ENCODE measurements at places on chromosomes 3 and 15. TPM values are rescaled to one million over a fixed set of nuclear protein-coding genes. Genes with fewer than 3 reads are reported as not detected.
A peak's percentile ranks its signal among the peaks of the same experiment; 100 is the strongest.

Gene TRH
- not detected for total RNA-seq

Gene CHRNA7
- total RNA-seq, result 2.6 TPM

Gene GOLGA6A
- total RNA-seq, result not detected

Gene DUSP7
- 2.6 TPM for total RNA-seq

Gene CTXN2
- 0.52 TPM for total RNA-seq

DNA sequence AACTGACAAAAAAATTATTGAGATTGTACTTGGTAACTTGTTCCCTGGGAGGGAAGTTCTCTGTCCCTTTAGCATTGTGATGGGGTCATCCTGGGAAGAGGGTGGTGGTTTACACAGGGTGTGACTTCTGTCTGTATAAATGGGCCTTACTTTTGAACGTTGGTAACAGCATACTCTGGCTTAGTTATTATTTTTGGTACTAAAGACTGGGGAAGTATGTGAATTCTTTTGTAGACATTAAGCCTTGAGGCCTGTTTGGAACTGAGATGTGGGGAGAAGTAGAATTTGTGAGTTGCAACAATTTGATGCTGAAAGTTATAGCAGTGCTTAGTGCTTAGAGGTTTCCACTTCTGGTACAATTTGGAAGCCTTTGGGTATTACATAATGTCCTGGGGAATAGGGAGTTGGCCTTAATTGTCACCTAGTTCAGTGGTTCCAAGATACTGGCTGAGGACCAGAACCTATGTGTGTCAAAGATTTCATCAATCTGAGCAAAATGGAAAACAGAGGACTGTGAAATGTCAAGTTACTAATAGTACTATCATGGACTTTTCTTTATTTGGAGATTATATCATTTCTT lies 15.9 kb downstream of the TLNRD1 start:
- no peak overlapping the region for H3K4me3 ChIP-seq
- H3K27me3 ChIP-seq, result no peaks in the 10 kb centered on the region
- H3K36me3 ChIP-seq, result no peaks in the 10 kb centered on the region

DNA sequence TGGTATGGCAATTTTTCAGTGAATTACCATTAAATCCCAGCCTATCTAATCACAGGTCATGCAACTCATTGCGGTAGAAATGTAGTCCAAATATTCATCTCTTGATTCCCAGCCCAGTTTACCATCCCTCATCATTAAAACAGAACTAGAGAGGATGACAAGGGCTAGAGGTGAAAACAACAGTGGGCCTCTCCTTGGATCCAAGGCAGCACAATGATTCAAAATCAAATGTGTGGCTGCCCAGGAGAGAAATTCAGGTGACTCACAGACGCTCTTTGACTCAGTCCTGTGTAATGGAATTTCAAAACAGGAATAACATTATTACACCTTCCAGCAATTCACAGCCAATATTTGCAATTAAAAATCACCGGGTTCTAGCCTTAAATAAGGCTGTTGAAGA lies 246.5 kb downstream of the TBL1XR1 start:
- peaks cover 6% of the 10 kb centered on the region for H3K4me1 ChIP-seq
- no peaks in the 10 kb centered on the region for H3K27me3 ChIP-seq
- H3K27ac ChIP-seq, result no peak overlapping the region
- DNase-seq, result no peak

DNA sequence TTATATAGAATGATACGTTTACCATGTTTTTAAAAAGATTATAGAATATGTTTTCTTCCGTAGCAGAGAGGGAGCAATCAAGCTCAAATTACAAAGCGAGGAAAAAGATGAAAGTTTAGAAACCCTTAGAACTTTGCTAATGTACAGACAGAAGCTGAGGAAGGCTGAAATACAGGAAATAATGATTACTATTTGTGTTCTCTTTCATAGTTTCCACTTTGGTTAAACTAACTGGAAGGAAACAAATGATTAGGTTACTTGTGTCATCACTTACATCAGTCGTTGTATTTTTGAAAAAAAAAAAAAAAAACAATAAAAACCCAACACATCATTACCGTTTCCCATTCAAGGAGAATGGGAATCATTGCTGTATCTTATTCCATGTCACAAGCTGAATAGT lies 337.8 kb upstream of the CBLB start:
- H3K27me3 ChIP-seq, result no peaks in the 10 kb centered on the region
- H3K4me1 ChIP-seq, result no peaks in the 10 kb centered on the region
- no peak overlapping the region for H3K4me3 ChIP-seq
- H3K36me3 ChIP-seq, result no peaks in the 10 kb centered on the region
- DNase-seq, result no peak

DNA sequence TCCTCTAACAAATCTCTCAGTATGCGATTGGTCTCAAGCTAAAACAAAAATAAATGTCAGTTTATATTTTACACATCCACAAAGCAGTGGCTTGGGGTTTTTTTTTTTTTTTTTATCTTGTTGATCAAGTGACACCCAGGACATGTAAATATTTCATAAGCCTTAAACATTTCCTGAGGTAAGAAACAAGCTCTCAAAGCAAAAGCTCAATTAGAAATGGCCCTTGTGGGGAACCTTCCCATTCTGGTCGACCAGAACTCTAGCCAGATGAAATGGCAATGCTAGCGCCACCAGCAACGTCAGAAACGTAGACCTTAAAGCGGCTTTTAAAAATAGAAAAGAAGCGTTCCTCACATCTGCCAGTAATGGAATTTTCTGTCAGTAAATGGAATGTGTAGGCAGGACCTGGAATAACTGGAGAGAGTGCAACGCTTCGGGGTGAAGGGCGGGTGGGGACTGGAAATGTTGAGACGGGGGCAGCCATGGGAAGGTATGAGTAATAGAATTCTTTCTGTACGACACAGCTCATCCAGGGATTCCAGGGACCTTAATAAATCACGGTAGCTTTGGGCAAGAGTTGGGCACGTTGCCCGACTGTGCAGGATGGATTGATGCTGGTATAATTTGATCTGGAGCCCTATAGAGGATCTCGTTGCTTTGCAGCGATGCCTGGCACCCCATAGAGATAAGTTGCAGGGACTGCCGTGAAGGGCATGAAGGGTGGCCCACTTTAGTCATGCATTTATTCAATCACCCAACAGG lies 44.4 kb downstream of the BTD start:
- H3K27me3 ChIP-seq, result no peaks in the 10 kb centered on the region
- no peak overlapping the region for H3K4me3 ChIP-seq
- H3K27ac ChIP-seq, result peak overlapping the region; percentile 85
- no peak for DNase-seq
- H3K4me1 ChIP-seq, result peaks cover 24% of the 10 kb centered on the region

GRCh38 chr3:127299276-127299675 lies 11.4 kb upstream of the PRR20G start:
- H3K27ac ChIP-seq, result no peak overlapping the region
- peaks cover 4% of the 10 kb centered on the region for H3K4me1 ChIP-seq
- H3K36me3 ChIP-seq, result no peaks in the 10 kb centered on the region
- DNase-seq, result no peak

- no peak overlapping the region for H3K4me3 ChIP-seq
- no peaks in the 10 kb centered on the region for H3K36me3 ChIP-seq
- H3K4me1 ChIP-seq, result peaks cover 52% of the 10 kb centered on the region
- DNase-seq, result no peak
- H3K27me3 ChIP-seq, result peaks cover 51% of the 10 kb centered on the region
These were observed 4.1 kb upstream of the EOMES start for GRCh38 chr3:27726240-27726639.

- no peak overlapping the region for H3K27ac ChIP-seq
- no peak overlapping the region for H3K4me3 ChIP-seq
- no peak for DNase-seq
- no peaks in the 10 kb centered on the region for H3K27me3 ChIP-seq
- H3K36me3 ChIP-seq, result no peaks in the 10 kb centered on the region
These were observed 32.9 kb upstream of the RFTN1 start for GRCh38 chr3:16546186-16547010.

GRCh38 chr15:89143503-89144162 lies 55.4 kb downstream of the ABHD2 start:
- H3K27ac ChIP-seq, result peak overlapping the region; percentile 40
- no peak for DNase-seq
- no peaks in the 10 kb centered on the region for H3K27me3 ChIP-seq
- no peaks in the 10 kb centered on the region for H3K36me3 ChIP-seq

- no peaks in the 10 kb centered on the region for H3K27me3 ChIP-seq
- no peaks in the 10 kb centered on the region for H3K4me1 ChIP-seq
- no peak for DNase-seq
- H3K4me3 ChIP-seq, result no peak overlapping the region
- H3K36me3 ChIP-seq, result no peaks in the 10 kb centered on the region
- H3K27ac ChIP-seq, result no peak overlapping the region
These were observed 233.4 kb downstream of the FEZF2 start for GRCh38 chr3:62139957-62140356.

- H3K27me3 ChIP-seq, result no peaks in the 10 kb centered on the region
- H3K4me1 ChIP-seq, result peaks cover 52% of the 10 kb centered on the region
- no peaks in the 10 kb centered on the region for H3K36me3 ChIP-seq
- no peak overlapping the region for H3K4me3 ChIP-seq
- H3K27ac ChIP-seq, result peak overlapping the region; percentile 8
- peak; percentile 55 for DNase-seq
These were observed 103.1 kb downstream of the LRIG1 start for GRCh38 chr3:66397745-66398144.

DNA sequence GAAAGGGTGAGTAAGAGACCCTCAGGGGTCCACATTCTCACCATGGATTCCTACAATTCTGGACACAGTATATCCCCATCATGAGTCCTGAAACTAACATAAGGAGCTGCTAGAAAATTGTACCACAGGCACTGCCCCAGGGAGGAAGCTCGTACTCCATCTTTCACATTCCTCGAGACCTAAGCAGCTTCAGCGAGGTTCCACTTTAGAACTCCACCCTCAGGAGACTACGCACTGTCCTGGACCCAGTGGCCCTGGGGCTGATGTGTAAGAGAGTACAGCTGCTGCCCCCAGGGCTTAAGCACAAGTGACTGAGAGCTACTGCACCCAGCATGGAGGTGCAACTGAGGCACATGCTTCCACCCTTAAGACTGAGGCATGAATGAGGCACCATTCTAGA lies 352.5 kb downstream of the ZNF385D start:
- H3K27me3 ChIP-seq, result no peaks in the 10 kb centered on the region
- DNase-seq, result no peak
- H3K4me3 ChIP-seq, result no peak overlapping the region
- no peak overlapping the region for H3K27ac ChIP-seq

- H3K4me1 ChIP-seq, result peaks cover 17% of the 10 kb centered on the region
- no peaks in the 10 kb centered on the region for H3K27me3 ChIP-seq
- no peak overlapping the region for H3K27ac ChIP-seq
- H3K4me3 ChIP-seq, result no peak overlapping the region
These were observed 4.2 kb downstream of the HMCES start for GRCh38 chr3:129282727-129283327.

- no peak overlapping the region for H3K4me3 ChIP-seq
- H3K27me3 ChIP-seq, result no peaks in the 10 kb centered on the region
- no peak overlapping the region for H3K27ac ChIP-seq
These were observed 32.9 kb upstream of the APOD start for GRCh38 chr3:195616681-195617080.

DNA sequence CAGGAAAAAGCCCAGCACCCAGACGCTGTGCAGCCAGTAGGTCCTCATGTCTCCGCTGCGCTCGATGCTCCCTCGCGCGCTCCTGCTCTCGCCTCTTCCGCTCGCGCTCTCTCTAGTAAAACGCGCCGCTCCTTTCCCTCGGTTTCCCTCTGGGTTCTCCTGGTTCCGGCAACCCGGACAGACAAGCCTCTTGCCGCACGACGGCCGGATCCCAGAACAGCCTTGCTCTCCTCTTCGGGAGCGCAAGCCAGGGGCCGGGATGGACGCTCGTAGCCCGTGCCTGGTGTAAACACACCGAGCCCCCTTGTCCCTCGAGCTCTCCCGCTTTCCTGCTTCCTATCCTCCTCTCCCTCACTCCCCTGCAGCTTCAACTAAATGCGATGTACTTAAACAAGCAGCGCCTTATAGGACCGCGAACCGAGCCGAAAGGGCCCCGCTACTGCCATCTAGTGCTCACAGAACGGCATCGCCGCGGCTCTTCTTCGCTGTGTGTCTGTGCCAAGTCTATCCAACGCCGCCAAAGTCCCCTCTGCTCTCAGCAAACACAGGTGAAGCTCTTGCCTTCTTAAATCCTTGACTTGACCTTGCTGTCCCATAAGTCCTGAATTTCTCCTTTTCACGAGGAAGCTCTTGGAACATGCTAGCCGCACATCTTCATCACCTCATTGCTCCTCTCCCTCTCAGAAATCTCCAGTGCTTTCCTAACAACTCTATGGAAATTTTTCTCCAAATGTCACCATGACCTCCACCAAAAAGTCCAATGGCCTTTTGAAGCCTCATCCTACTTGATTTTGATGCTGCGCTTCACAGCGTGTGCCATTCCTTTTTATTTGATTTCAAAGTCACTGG lies 1037.2 kb downstream of the IGSF11 start:
- no peaks in the 10 kb centered on the region for H3K36me3 ChIP-seq
- no peak overlapping the region for H3K27ac ChIP-seq
- peaks cover 8% of the 10 kb centered on the region for H3K4me1 ChIP-seq
- H3K27me3 ChIP-seq, result no peaks in the 10 kb centered on the region

- no peak overlapping the region for H3K27ac ChIP-seq
- H3K4me3 ChIP-seq, result no peak overlapping the region
- no peaks in the 10 kb centered on the region for H3K4me1 ChIP-seq
- no peaks in the 10 kb centered on the region for H3K36me3 ChIP-seq
- DNase-seq, result no peak
These were observed 42.0 kb downstream of the GALNT15 start for GRCh38 chr3:16216373-16216935.

- H3K4me1 ChIP-seq, result no peaks in the 10 kb centered on the region
- H3K27me3 ChIP-seq, result no peaks in the 10 kb centered on the region
These were observed 95.2 kb downstream of the SPATA16 start for GRCh38 chr3:173045770-173046382.

DNA sequence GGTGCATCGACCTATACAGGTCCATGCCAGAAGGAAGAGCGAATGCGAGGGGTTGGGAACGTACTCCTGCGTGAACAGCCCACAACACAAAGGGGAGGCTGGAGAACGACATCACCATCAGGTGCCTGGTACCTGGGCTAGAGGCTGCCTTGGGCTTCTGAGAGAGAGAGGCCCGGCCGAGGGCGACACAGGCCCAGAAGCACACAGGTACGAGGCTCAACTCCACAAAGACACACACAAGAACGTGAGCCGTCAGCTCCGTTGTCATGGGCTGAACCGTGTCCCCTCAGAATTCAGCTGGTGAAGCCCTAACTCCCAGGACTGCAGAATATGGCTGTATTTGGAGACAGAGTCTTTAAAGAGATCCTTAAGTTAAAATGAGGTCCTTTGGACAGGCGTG lies 134.3 kb downstream of the ATP10A start:
- no peak overlapping the region for H3K4me3 ChIP-seq
- H3K36me3 ChIP-seq, result no peaks in the 10 kb centered on the region
- H3K4me1 ChIP-seq, result no peaks in the 10 kb centered on the region

GRCh38 chr3:128270559-128271492 lies 117.5 kb downstream of the EEFSEC start:
- DNase-seq, result no peak
- H3K4me3 ChIP-seq, result no peak overlapping the region
- H3K27me3 ChIP-seq, result no peaks in the 10 kb centered on the region
- no peak overlapping the region for H3K27ac ChIP-seq
- no peaks in the 10 kb centered on the region for H3K36me3 ChIP-seq

- no peak for DNase-seq
- no peaks in the 10 kb centered on the region for H3K4me1 ChIP-seq
- H3K27me3 ChIP-seq, result no peaks in the 10 kb centered on the region
- H3K36me3 ChIP-seq, result no peaks in the 10 kb centered on the region
- H3K4me3 ChIP-seq, result no peak overlapping the region
- H3K27ac ChIP-seq, result no peak overlapping the region
These were observed 2.6 kb upstream of the DPPA4 start for GRCh38 chr3:109339714-109340648.

- DNase-seq, result peak; percentile 64
- no peaks in the 10 kb centered on the region for H3K36me3 ChIP-seq
- no peaks in the 10 kb centered on the region for H3K27me3 ChIP-seq
- peak overlapping the region; percentile 26 for H3K27ac ChIP-seq
- H3K4me1 ChIP-seq, result peaks cover 16% of the 10 kb centered on the region
These were observed 361.0 kb downstream of the SHQ1 start for GRCh38 chr3:72487078-72487765.

All from body of pancreas (tissue), 4 donors.